Substantia nigra (tissue), 51 donors: ENCODE measurements at places on chromosomes 2 and 18.

DNA sequence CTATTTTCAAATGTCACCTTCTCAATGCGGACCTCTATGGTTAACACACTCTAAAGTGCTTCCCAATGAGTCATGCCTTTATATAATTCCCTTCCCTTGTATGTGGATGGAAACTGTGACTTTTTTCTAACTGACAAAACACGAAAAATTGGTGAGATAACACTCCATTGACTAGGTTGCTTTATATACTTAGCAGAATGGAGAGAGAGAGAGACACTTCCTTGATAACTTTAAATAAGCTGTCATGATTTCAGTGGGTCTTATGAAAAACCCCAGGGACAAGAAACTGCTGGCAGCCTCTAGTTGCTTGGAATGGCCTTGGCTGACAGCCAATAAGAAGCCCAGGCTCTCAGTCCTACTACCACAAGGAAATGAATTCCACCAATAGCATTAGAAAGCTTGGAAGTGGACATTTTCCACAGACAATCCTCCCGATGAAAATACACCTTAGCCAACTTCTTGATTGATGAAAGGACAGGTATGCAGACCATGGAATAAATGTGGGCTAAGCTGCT is 322.2 kb downstream of the ZNF804A start:
- no peak for DNase-seq

- no peak for DNase-seq
These were observed 1.6 kb downstream of the COPS9 start for GRCh38 chr2:240134466-240134865.

GRCh38 chr2:172488556-172488955 is 61.2 kb downstream of the ITGA6 start:
- DNase-seq = no peak

GRCh38 chr2:125471963-125472362 is 1184.0 kb upstream of the GYPC start:
- DNase-seq = no peak

DNA sequence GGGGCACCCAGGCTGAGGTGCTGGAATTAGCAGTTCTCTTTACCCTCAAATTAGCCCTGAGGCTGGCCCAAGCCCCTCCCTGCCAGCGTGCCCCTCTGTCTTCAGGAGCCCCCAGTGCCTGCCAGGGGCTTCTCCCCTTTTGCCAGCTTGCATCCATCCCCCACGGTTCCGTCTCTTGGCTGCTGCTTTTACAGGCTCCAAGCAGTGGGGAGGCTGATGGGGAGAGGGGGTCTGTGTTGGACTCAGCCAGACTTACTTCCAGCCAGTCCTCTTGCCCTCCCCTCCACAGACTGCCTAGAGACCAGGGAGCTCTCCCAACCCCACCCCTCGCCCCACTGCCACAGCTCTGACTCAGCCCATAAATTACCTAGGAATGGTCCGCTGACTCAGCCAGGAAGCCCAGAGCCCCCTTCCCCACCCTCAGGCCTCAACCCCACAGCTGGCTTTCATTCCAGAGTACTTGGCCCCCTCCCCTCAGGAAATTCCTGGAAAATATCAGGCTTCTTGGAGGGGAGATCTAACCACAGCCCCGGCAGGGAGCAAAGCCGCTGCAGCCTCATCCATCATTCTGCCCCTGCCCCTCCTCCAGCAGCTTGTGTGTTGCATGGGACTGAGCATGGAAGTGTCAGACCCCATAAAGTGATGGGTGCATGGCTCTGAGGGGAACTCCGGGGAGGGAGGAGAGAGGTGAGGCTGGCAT is 184.6 kb downstream of the ZFP36L2 start:
- DNase-seq = no peak
